ENCODE measurements at places on chromosomes 7 and 10.

DNA sequence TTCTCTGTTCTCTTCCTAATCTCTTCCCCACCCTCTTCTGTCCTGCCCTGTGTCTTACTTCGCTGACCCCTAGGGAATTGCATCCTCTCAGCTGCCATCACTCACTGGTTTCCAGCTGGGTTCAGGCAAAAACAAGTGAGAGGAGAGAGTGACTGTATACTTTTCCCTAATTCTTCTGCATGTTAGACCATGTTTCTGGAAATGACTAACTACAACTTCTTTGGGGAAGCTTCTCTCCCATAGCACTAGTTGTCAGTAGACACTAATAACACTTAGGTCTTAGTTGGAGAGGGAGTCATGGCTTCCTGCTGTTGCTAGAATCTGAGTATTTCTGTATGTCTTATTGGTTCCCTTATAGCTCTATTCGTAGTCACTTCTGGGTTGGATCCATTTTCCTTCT is 299.0 kb upstream of the FZD1 start:
- no peak for DNase-seq

- DNase-seq = no peak
These were observed 73.1 kb downstream of the MDH2 start for GRCh38 chr7:76121044-76121443.

GRCh38 chr7:25636168-25636567 is 407.9 kb upstream of the NPVF start:
- DNase-seq = no peak

- DNase-seq = no peak
These were observed 352.0 kb upstream of the AKR1E2 start for GRCh38 chr10:4473977-4474376.

DNA sequence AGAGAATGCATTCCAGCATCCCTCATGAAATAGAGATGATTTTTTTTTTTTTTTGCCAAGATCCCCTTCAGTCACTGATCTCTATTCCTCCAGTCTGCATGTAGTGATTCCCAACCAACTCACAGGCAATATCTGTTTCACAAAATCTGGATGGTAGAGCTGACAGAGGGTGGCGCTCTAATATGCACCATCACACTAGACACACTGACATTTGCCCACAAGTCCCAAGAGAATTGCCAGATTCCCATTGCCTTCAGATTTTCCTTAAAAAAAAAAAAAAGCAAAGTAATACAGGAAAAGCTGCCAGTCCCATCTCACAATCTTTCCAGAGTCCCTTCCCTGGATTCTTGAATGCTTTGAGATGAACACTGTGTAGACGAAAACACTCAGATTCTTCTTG is 301.0 kb downstream of the SORCS1 start:
- no peak for DNase-seq

- DNase-seq = no peak
These were observed 146.1 kb upstream of the FAM20C start for GRCh38 chr7:46123-46829.

DNA sequence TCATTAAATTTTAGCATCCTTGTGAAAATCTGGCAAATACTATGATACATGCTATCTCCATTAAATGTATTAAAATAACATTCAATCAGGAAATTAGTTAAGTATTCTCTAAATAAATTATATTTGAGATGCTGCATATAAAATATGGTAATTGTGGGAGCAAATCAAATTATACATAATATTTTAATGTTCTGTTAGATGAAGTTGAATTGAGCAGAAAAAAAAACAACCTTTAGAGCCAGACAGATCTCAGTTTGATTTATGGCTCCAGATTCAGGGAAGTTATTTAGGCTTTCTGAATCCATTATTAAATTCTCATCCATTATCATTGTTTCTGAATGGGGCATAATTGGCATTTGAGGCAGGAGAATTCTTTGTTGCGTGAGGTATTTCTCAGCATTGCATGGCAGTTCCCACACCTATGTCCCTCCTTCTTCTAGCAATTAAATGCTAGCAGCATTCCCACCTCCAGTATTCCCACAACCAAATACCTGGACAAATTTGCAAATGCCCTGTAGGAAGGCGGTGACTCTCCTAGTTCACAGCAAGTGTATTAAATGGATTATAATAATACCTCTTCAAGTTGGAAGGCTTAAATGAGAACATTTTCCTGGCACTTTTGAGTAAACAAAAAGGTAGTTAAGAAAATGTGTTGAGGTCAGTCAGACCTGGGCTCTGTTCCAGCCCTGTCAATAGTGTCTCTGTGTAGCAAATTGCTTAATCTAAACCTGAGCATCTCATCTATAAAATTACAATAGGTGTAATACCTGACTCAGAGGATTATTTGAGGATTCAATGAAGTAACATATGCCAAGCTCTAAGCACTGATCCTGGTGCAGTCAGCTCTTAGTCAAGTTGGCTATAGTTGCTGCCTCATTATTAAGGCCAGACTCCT is 108.9 kb downstream of the RNLS start:
- no peak for DNase-seq

- no peak for DNase-seq
These were observed 17.9 kb upstream of the DDX21 start for GRCh38 chr10:68938117-68938516.

DNA sequence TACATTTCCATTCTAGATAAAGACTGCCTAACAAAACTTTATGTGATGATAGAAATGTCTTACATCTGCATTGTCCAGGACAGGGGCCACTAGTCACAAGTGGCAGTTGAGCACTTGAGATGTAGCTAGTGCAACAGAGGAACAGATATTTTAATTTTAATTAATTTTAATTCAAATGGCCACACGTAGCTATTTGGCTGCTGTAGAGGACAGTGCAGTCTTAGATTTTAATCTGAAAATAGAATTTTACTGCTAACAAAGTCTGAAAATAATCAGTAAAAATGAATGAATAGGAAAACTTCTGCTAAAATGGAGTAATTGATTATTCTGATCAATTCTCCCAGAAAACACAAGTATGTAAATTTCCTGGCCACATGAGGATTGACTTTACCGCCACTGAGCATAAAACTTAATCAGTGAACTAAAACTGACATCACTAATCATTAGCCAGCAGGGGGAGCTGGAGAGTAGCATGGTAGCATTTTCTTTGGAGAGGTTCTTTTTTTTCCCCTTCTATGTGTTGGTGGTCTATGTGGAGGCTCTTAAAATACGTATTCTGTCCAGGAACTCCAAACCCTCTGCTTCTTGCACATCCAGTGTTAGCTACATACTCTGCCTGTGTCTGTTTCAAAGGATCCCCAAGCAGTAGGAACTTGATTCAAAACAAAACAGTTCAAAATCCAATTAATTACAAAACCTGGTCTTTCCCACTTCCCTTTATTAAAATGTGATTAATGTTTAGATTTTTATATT is 52.1 kb downstream of the TSPAN12 start:
- no peak for DNase-seq

- DNase-seq = no peak
These were observed 288.7 kb upstream of the IGFBP3 start for GRCh38 chr7:46209611-46210388.

GRCh38 chr10:132709471-132709951 is 76.4 kb downstream of the NKX6-2 start:
- no peak for DNase-seq

- DNase-seq = no peak
These were observed 1050.5 kb upstream of the AUTS2 start for GRCh38 chr7:68547799-68548198.

- no peak for DNase-seq
These were observed at the start of gene ZNF316 for GRCh38 chr7:6636741-6637543. ZNF316 (plus strand) TSS chr7:6637318; CDS start chr7:6642410, 5,092 bp downstream.

DNA sequence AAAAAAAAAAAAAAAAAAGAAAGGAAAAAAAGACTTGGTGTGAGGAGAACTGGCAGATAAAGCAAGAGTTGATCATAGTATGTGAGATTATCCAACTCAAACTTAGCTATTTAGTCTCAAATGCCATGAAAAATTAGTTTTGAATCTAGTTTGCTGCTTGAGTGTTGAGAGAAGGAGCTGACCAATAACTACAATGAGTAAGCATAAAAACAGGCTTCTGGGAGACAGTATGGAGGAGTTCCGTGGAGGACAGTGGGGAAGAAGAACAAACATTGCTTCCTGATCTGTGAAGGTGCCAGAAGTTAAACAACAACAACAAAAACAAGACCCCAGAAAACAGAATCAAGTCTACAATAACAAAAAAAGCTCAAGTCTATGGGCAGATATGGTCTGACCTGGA is 317.1 kb upstream of the POT1 start:
- DNase-seq = no peak

GRCh38 chr10:129968853-129969183 is 4.7 kb upstream of the EBF3 start:
- no peak for DNase-seq

DNA sequence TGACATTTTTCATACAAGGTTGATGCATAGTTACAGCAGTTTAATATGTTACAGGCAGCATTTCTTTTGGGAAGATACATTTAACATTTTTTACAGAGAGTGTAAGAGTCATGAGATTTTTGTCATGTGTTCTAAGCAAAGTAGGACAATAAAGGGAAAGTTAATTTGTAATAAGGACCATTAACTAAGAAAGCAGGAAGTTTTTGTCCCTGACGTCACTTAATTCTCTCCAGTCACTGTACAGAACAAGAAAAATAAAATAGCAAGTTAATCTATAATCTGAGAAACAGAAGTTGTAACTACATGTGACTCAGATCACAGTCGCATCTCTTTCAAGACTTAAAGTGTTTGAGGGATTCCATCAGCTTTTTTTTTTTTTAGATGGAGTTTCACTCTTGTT is 49.5 kb upstream of the CAPZA2 start:
- no peak for DNase-seq

DNA sequence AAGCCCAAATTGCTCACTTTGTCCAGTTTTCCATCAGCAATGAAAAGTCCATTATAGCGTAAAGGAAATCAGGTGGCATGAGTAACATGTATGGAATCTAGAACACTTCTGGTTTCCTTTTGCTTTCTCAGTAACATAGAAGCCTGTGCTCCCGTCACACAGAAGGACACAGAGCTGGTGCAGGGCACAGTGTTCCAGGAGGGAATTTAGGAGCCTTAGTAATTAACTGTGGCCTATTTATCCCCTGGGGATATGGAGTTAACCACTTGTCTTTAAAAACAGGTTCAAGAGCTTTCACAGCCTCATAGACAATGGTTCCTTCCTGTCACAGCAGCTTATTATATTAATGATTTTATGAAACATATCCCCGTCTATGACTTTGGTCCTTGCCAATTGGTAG is 189.9 kb downstream of the NEBL start:
- no peak for DNase-seq

DNA sequence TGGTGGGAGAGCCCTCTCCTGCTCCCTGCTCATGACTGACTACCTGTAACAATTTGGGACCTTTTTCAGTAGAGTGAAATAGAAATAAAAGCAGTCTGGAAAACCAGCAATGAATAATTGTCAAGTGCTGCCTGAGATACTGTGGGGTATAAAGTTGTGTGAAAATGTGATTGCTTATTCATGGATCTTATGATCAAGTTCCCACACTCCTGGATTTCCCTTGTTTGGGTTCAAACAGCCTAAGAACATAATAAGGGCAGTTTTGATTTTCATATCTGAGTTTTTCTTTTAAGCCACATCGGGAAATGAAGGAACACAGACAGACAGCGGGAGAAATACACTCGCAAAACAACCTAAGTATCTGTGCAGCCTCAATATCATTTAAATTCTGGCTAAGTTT is 52.9 kb downstream of the CALD1 start:
- DNase-seq = no peak

DNA sequence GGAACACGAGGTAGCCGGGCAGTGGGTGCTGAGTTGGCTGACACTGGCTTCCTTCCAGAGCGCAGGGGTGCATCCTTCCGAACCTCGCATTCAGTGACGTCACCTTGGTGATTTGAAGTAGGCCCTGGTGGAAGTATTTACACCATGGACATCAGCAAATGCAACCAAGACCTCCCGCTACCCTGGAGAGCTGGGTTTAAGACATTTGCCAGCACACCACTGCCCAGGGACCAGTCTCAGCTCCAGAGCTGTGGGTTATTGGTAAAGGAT is 106.4 kb upstream of the GPR26 start:
- DNase-seq = no peak

GRCh38 chr10:102705531-102705930 is 8.7 kb downstream of the ARL3 start:
- no peak for DNase-seq

- no peak for DNase-seq
These were observed 21.6 kb upstream of the JAZF1 start for GRCh38 chr7:28202222-28202621.

GRCh38 chr10:59167512-59167911 is 8.9 kb upstream of the PHYHIPL start:
- DNase-seq = no peak

DNA sequence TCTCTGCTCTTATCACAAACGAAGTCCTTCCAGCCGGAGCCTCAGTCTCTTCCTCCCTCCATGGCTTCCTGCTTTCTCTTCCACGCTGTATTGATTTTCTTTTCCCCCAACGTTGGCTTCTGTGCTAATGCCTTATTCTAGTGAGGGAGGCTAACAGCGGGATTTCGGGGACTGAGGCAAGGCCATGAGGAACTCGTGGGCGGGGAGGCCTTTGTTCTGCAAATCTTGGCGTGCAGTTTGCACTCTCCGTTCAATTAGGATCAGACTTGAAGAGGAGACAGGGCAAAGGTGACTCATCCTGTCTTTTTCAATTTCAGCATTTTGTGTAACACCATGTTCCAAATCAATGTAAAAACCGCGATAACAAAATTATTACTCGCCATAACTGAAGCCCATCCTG is 25.3 kb downstream of the EN2 start:
- no peak for DNase-seq

DNA sequence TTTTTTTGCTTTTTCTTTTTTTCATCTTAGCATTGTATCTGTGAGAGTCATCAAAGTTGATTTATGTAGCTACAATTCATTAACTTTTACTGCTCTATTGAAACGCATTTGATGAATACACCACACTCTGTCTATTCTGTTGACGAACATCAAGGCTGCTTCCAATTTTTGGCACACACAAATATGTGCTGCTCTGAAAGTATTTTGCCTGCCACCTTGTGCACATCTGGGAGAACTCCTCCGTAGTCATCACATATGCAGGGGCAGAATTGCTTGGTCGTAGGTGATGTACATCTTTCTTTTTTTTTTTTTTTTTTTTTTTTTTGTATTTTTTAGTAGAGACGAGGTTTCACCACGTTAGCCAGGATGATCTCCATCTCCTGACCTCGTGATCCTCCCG is 796.8 kb downstream of the KCNMA1 start:
- no peak for DNase-seq

GRCh38 chr10:96133135-96133534 is 3.0 kb downstream of the ZNF518A start:
- DNase-seq = no peak

- no peak for DNase-seq
These were observed 137.4 kb upstream of the SEMA3D start for GRCh38 chr7:85324145-85324799.

DNA sequence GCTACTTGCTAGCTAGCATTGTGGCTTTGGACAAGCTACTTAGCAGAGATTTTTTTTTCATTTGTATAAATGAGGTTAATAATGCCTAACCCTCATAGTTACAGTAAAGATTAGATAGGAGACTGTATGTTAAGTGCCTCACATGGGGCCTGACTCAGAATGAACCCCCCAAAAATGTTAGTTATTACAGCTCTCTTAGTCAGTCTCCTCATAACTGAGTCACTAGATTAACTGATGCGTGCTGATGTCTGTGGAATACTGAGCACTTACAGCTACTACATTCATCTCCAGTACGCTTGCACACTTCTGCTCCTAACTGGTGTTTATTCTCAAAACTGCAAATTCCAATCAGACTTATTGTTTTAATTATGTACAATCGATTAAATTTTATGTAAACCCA is 315.3 kb downstream of the SNX13 start:
- no peak for DNase-seq

GRCh38 chr10:59580026-59580863 is 129.4 kb downstream of the SLC16A9 start:
- DNase-seq = no peak

All from esophagus squamous epithelium (tissue), 5 donors.